ENCODE measurements at places on chromosomes 13 and 19. TPM values are rescaled to one million over a fixed set of nuclear protein-coding genes. Genes with fewer than 3 reads are reported as not detected.

Gene SLC46A3
- total RNA-seq: 0.22 TPM

Gene NRTN
- total RNA-seq: 4.6 TPM

DNA sequence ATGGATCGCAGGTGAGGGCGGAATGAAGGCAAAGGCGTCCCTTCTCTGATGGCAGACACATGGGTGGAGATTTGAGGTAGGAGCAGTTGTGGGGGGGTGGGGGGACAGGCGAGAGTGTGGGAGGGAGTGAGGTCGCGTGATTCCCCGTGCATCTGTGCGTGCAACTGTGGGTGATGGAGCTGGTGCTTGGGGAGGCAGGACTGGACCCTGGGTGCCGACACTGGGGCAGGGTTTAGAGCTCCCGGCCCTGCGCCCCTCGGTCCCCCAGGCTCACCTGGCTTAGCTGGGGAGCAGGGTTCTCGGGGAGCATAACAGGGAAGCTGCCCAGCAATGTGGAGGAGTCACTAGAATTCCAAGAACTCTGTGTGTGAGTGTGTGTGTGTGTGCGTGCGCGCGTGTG is 3.4 kb downstream of the TMPRSS9 start:
- no peak overlapping the region for H3K4me3 ChIP-seq
- H3K36me3 ChIP-seq: no peaks in the 10 kb centered on the region
- no peaks in the 10 kb centered on the region for H3K4me1 ChIP-seq
- H3K27me3 ChIP-seq: no peaks in the 10 kb centered on the region
- no peak for DNase-seq

Gene ZNF324
- 14.8 TPM for total RNA-seq

- no peaks in the 10 kb centered on the region for H3K27me3 ChIP-seq
- peak; percentile 15 for DNase-seq
- H3K4me3 ChIP-seq: no peak overlapping the region
- no peaks in the 10 kb centered on the region for H3K4me1 ChIP-seq
- no peak overlapping the region for H3K27ac ChIP-seq
Measured at GRCh38 chr13:113544896-113545295, 39.7 kb upstream of the TFDP1 start.

Gene KLF5
- total RNA-seq: 2.2 TPM

- H3K27me3 ChIP-seq: no peaks in the 10 kb centered on the region
- DNase-seq: no peak
- H3K36me3 ChIP-seq: peaks cover 12% of the 10 kb centered on the region
- no peak overlapping the region for H3K27ac ChIP-seq
- H3K4me1 ChIP-seq: no peaks in the 10 kb centered on the region
Measured at GRCh38 chr13:104387510-104387909, 1321.3 kb upstream of the SLC10A2 start.

Gene KIR2DL1
- not detected for total RNA-seq

DNA sequence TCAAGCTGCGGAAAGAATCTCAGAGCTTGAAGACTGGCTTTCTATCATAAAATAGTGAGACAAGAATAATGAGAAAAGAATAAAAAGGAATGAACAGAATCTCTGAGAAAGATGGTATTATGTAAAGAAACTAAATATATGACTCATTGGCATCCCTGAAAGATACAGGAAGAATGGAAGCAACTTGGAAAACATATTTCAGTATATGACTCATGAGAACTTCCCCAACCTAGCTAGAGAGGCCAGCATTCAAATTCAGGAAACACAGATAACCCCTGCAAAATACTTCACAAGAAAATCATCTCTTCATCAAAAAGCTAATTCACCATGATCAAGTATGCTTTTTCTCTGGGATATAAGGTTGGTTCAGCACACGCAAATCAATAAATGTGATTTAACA is 2318.0 kb downstream of the PCDH9 start:
- H3K27me3 ChIP-seq: no peaks in the 10 kb centered on the region
- peaks cover 6% of the 10 kb centered on the region for H3K36me3 ChIP-seq
- H3K4me3 ChIP-seq: no peak overlapping the region
- no peak for DNase-seq

GRCh38 chr19:4357095-4357797 is 13.9 kb downstream of the MPND start:
- H3K4me3 ChIP-seq: no peak overlapping the region
- peaks cover 3% of the 10 kb centered on the region for H3K36me3 ChIP-seq
- H3K27ac ChIP-seq: no peak overlapping the region
- no peak for DNase-seq

Gene NKPD1
- total RNA-seq: 0.17 TPM

DNA sequence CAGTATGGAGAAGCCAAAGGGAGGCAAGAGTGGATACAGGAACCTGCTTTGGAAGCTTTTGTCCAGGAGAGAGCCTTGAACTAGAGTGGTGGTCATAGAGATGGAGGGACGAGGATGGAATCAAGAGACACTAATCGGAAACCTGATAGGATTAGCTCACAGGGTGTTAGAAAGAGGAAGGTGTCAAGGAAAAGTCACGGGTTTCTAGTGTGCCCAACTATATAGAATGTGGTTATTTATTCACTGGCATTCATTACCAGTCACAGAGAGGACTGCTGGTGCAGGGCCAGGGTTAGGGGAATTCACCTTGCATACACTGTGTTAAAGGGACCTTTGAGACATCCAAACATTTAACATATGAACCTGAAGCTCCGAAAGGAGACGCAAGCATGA is 43.4 kb upstream of the URAD start:
- no peak overlapping the region for H3K27ac ChIP-seq
- no peak overlapping the region for H3K4me3 ChIP-seq
- no peak for DNase-seq
- H3K36me3 ChIP-seq: no peaks in the 10 kb centered on the region
- no peaks in the 10 kb centered on the region for H3K4me1 ChIP-seq
- no peaks in the 10 kb centered on the region for H3K27me3 ChIP-seq

DNA sequence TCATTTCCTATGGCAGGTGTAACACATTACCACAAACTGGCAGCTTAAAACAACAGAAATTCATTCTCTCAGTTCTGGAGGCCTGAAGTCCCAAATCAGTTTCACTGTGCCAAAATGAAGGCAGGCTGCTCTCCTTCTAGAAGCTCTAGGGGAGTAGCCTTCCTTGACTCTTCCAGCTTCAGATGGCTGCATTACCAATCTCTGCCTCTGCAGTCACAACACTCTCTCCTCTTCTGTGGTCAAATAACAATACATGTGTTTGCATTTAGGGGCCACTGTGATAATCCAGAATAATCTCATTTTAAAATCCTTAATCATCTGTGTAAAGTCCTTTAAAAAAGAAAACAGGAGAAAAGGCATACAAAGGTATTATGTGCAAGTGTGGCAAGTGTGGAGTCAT is 7.8 kb downstream of the DIAPH3 start:
- no peaks in the 10 kb centered on the region for H3K4me1 ChIP-seq
- H3K4me3 ChIP-seq: no peak overlapping the region
- peaks cover 15% of the 10 kb centered on the region for H3K36me3 ChIP-seq
- no peak overlapping the region for H3K27ac ChIP-seq

- no peaks in the 10 kb centered on the region for H3K27me3 ChIP-seq
- no peak overlapping the region for H3K4me3 ChIP-seq
- H3K36me3 ChIP-seq: peaks cover 21% of the 10 kb centered on the region
- H3K4me1 ChIP-seq: no peaks in the 10 kb centered on the region
Measured at GRCh38 chr13:70203661-70204229, 95.5 kb upstream of the KLHL1 start.

Gene MBD3L3
- total RNA-seq: not detected

- H3K4me3 ChIP-seq: no peak overlapping the region
- no peaks in the 10 kb centered on the region for H3K4me1 ChIP-seq
- H3K36me3 ChIP-seq: no peaks in the 10 kb centered on the region
- H3K27ac ChIP-seq: no peak overlapping the region
- no peak for DNase-seq
- no peaks in the 10 kb centered on the region for H3K27me3 ChIP-seq
Measured at GRCh38 chr19:45804959-45805230, 10.2 kb downstream of the RSPH6A start.

Gene ZNF418
- total RNA-seq: 25.1 TPM

Data from H9 (cell line).